ENCODE measurements at places on chromosomes 4 and X.

GRCh38 chrX:96837808-96838207 lies 45.9 kb upstream of the RPA4 start:
- DNase-seq, result no peak

DNA sequence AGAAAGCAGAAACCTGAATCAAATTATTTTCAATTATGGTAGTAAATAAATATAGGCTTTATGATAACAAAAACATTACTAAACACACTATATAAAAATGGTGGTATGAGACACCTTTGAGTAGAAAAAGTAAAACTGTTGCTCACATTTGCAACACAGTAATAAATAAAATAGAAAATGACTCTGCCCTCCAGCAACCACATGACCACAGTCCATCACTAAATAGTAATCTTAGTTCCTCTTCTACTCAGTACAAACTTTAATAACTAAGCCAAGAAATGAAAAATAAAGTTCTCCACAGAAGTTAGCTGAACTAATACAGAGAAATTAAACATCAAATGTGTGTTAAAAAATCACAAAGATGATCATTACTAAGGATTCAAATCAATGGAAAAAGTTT lies 108.5 kb downstream of the ADGRA3 start:
- no peak for DNase-seq

GRCh38 chrX:133929836-133930464 lies 55.4 kb downstream of the GPC3 start:
- DNase-seq, result no peak

DNA sequence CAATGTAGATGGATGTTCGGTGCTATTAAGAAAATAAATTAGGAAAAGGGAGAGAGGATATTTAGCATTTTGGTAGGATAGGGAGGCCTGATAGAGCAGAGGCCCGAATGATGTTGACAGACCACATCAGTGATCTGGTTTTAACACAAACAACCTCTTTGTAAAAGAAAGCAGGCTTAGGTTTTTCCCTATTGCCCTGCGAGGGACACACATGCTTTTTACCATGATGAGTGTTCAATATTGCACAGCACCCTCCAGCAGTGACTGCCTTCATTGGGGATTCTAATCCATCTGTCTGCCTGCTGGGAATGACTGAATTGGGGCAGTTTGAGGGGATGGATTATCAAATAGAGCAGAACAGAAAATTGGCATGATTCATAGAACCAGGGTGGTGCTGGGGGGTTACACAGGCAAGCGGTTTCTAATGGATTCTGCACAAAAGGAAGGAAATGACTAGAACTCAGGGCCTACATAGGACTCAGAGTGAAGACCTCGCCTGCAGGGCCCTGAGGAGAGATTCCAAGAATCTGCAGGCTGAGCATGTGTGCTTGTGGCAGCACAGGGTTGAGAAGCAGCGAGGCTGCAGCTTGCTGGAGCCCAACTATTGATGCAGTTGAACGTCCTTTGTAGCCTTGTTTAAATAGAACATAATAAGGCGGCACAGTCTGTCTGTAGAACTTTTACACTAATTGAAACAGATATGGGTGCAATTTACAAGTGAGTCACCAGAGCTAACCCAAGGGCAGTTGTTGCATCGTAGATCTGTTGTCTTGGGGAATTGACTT lies 58.0 kb downstream of the RHOH start:
- no peak for DNase-seq

- DNase-seq, result peak; percentile 25
These were observed 85.5 kb downstream of the NFKB1 start for GRCh38 chr4:102586644-102587021.

GRCh38 chr4:112516471-112517066 lies 589 bp upstream of the NEUROG2 start:
- no peak for DNase-seq

DNA sequence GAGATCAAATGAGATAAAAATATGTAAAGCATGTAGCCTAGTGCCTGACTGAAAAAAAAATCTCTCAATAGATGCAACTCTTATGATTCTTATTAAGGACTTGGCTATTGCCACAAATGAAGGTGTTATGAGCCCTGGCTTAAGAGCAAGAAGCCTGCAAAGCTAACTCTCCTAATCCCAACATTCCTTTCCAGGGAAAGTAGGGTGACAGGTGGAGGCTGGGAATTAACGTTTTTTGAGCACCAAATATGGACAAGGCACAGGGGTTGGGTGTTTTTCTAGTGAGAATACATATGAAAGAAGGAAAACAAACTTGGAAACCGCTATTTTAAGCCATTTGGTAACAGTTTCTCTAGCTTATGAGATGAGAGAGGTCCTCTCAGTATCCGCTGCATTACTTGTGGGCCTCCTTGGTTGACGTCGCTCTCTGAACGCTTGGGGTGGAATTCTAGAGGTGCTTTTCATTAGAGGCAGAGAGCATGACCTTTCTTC lies 2.4 kb downstream of the RHOH start:
- peak; percentile 47 for DNase-seq
